ENCODE measurements at places on chromosomes 5 and 9.

DNA sequence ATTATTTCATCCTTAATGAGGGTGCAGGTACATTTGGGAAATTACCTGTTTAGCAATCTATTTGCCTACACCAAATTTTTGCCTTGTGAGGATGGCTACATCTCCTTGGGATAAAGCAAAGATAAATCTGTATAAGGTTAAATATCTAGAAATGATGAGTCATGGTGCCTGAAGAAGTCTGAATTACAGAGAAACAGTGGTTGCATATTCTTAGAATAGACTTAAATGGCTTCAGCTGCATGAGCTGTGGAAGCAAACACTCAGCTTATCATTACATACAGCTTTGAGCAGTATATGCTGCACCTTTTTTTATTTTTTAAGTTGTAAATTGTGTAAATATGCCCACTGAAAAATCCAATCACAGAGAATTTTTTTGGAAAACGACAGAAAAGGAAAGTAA lies 153.5 kb downstream of the RAPGEF6 start:
- DNase-seq: no peak

GRCh38 chr5:15807248-15807647 lies 307.3 kb downstream of the FBXL7 start:
- no peak for DNase-seq

DNA sequence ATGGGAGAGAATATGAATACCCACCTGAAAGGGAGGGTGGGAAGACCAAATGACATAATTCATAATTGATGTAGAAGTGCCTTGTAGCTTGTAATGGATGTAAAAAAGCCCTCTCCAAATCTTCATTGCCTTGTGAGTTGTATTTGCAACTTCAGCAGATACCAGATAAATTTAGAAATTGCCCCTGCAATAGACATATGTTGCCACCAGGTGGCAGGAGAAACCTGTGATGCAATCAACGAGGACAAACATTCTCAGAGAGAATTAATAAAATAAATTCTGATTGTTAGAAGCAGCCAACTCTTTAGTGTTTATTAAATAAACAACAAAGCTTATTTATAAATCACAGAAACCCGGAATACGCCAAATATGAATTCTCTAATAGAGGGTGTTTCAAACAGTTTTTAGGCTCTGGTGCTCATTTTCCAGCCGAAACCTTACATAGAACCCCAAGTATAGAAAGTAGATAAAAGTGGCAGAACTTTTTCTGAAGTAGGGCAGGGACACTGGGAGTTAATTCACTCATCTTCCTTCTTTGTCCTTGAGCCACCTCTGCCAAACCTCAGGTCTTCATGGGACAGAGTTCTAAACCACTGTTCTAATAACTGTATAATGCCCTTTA lies 147.8 kb downstream of the TMEM38B start:
- no peak for DNase-seq

DNA sequence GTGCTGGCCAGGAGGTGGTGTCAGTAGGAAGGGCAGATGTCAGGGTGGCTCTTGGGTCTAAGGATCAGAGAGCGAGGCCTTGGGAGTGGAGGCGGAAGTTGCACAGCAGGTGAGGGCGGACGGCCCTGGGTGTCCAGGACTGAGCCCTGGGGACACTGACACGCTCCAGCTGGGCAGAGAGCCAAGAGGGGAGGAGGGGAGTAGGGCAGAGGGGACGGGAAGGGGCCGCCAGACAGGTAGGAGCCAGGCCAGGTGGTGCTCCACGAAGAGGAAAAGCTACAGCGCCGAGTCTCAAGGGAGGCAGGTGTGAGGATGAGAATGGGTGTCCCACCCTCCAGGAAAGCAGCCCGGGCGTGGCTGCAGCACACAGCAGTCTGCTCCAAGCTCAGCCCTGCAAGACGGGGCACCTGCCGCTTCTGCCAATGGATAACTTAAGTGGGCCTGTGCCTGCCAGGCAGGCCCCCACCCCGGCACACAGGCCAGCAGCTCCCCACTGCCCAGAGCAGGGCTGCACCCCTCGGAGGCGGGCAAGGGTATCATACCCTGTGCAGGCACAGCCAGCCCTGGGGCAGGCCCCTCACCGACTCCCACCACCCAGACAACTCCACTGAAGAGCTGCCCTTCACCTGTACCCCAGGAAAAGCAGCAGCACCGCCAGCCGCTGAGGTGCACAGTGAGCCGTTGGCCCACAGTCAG lies 4.9 kb downstream of the TPRN start:
- no peak for DNase-seq
